Activated naive CD4-positive, alpha-beta T cell treated with anti-CD3 and anti-CD28 coated beads, Interleukin-2, amount 50 U/mL, for 72 hours (primary cell): ENCODE measurements at places on chromosomes 3 and 15. TPM values are rescaled to one million over a fixed set of nuclear protein-coding genes. Genes with fewer than 3 reads are reported as not detected.

Gene PLA2G4E
- total RNA-seq: not detected

Gene SERINC4
- total RNA-seq: 0.31 TPM

Gene CFAP100
- total RNA-seq: not detected

Gene RPP14
- 14.7 TPM for total RNA-seq

Gene CLDN18
- not detected for total RNA-seq

Gene CHRNA7
- total RNA-seq: not detected

Gene AGTR1
- not detected for total RNA-seq

Gene OSTN
- total RNA-seq: not detected

Gene HTR3E
- not detected for total RNA-seq

Gene HES1
- total RNA-seq: not detected

Gene PRR20G
- not detected for total RNA-seq

Gene RLBP1
- total RNA-seq: not detected

Gene PLOD2
- total RNA-seq: not detected

Gene SLCO2A1
- total RNA-seq: not detected

Gene ELP6
- 43.4 TPM for total RNA-seq

Gene XCR1
- not detected for total RNA-seq

Gene CAMK2N2
- 0.18 TPM for total RNA-seq

Gene TBCCD1
- 14.8 TPM for total RNA-seq

Gene CELF6
- total RNA-seq: 0.37 TPM

Gene PCCB
- total RNA-seq: 78.2 TPM

Gene GRK7
- total RNA-seq: not detected

Gene LTK
- total RNA-seq: 0.51 TPM

Gene ACAN
- not detected for total RNA-seq

Gene P2RY1
- 1.9 TPM for total RNA-seq

Gene ARRDC4
- total RNA-seq: 0.60 TPM

Gene ZNF619
- total RNA-seq: 5.7 TPM

Gene CRYGS
- 3.9 TPM for total RNA-seq

Gene ECT2
- 42.9 TPM for total RNA-seq

Gene CHST2
- 8.0 TPM for total RNA-seq

Gene TLR9
- 0.18 TPM for total RNA-seq

Gene TRIM42
- not detected for total RNA-seq

Gene HTR3D
- total RNA-seq: not detected

Gene SEMA3G
- total RNA-seq: 0.33 TPM

Gene USP3
- 71.4 TPM for total RNA-seq

Gene FRMD5
- 2.8 TPM for total RNA-seq

Gene EFHB
- 1.2 TPM for total RNA-seq

Gene SAXO2
- total RNA-seq: 0.64 TPM

Gene LRRC28
- 27.7 TPM for total RNA-seq

Gene SI
- not detected for total RNA-seq
